ENCODE measurements at places on chromosomes 7 and 10.

DNA sequence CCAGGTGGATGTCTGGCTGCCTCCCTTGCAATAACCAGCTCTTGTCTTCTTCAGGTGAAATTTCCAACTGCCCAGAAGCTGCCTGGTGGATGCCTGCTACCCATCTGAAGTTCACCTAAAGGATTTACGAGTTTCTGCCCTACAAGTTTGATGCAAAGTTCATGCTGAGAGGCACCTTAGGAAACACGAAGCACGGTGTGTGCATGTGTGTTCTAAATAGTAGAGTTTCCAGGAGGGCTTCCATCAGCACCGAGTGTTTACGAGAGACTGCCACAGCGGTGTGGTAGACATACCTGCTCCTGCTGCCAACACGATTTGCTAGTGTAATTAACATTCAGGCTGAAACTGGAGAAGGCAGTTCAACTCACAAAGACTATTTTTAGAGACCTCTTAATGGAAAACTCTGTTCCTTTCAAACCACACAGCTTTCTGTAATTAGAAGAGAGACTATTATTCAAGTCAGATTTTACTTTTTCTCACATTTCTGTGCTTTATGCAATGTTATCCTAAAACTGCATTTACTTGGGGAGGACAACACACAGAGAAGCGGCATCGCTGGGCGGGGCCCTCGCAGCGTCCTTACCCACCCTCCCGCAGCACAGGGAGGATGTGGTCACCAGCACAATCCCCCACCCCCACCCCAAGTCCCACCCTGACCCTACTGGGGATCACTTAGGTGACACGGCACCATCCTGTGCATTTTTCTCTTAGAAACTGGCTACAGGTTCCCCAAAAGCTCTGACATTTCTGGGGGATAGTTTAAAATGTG is 15.5 kb upstream of the CPXM2 start:
- DNase-seq: no peak

DNA sequence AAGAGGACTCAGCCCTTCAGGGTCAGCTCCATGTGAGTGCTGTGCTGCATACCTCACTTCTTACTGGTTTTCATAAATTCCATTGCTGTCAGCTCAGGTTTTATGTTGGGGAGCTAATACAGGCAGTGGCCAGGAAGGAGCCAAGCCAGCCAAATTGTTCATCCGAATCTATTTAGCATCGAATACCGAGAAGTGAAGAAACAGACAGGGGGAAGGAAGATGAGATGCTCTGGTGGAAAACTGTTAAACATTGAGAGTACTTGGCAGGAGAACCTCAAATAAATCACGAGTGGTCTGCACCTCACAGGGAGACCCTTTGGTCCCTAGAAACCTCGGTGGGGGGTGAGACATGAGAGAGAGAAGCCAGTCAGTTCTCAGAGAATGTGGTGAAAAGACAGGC is 196.0 kb upstream of the TMEM72 start:
- no peak for DNase-seq

GRCh38 chr7:130144312-130145171 is 60.7 kb downstream of the TMEM209 start:
- no peak for DNase-seq

DNA sequence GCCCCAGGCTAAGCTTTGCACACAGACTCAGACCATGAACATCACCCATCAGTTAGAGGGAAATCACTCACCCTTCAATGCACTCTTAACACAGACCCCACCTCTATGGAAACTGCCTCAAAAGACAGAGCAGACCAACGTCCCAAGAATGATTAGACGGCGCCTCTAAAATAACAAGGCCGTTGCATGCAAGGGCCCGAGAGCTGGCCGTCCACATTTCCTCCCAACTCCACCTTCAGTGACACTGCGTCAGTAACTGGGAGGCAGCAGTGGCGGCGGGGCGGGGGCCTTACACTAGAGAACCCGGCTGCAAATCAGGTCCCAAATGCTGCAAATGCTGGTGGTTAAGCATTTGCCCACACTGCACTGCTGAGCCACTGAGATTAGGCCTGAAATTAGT is 115.0 kb downstream of the PTPRN2 start:
- no peak for DNase-seq

GRCh38 chr7:139829025-139829774 is at the start of gene TBXAS1:
Gene TBXAS1, plus strand, starts transcription at chr7:139829264. Its CDS starts 127 bp downstream, at chr7:139829391.
- no peak for DNase-seq

DNA sequence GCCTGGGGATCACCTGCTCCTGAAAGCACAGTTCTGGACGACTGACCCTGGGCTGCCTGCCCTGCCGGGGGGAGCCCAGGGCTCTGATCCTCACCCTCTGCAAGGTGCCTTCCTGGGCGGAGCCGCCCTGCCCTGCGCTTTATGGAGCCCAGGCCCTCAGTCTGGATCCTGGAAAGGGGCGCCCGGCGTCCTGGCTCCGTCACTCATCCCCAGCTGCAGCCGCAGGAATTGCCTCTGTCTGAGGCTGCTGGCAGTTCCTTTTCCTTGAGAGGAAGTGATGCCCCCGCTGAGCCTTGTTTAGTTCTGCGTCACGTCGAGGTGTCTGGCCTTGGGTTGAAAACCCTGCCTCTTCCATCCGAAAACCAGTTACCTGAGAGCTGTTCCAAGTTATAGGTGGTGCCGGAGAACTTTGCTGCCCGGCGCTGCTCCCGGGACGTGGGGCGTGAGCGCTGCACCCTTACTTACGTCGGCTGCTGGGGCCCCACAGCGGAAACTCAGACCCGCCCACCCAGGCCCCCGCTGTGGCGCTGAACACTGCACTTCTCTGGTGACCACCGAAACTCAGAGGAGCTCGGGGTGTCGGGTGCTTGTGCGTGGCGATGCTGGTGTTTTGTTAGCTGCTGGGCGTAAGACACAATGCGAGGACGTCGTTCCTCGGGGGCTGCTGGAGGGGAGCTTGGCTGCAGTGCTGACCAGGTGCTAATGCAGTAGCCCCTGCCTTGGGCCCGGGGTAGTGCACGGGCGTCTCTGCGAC is 5.4 kb downstream of the MAFK start:
- no peak for DNase-seq

DNA sequence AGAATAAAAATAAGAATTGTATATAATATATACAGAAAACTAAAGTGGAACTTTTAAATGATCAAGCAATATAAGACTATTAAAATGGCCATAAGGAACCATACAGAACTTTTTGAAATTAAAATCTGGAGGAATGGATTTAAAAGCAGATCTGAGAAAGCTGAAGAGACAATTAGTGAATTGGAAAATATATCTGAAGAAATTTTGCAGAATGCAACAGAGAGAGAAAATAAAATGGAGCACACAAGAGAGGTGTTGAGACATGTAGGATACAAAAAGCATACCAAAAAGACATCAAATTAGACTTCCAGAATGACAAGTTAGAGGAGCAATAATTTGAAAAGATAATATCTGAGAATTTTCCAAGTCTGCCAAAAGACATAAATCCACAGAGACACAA is 169.6 kb downstream of the VTI1A start:
- no peak for DNase-seq

DNA sequence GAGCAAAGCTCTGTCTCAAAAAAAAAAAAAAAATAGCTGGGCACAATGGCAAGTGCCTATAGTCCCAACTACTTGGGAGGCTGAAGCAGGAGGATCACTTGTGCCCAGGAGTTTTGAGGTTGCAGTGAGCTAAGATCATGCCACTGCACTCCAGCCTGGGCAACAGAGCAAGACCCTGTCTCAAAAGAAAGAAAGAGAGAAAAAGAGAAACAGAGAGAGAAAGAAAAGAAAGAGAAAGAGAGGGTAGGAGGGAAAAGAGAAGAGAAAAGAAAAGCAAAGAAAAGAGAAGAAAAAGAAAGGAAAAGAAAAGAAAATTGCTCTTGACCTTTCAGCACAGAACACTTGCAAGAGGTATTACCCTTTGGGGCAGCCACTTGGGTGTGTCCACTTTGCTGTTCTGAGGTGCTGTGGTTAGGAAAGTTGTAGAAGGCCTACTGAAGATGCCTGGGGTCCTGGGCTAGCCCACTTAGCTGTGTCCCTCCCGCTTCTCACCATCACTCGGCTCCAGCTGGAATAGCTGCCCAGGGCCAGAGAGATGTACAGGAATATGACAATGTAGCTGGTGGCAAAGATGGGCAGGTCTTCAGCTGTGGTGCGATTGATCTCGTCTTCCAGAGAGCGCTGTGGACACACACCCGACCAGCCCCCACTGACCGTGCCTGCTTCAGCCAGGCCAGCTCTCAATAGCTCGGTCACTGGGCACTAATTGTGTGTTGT is 5.6 kb downstream of the NPC1L1 start:
- DNase-seq: no peak

DNA sequence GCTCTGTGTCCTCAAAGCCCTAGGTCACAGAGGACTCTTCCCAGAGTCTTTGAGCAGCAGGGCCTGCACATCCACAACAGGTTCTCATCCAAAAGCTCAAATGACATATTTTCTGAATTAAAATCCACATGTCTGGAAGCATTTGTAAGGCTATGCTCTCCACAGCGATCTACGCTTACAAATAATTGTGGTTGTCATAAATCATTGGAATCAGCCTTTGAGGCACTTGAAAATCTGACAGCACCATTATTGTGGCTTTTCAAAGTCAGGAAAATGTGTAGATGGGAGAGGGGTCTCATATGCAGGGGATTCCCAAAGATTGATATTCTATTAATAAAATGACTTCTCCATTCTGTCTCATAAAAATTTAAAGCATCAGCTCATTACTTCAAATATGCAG is 16.3 kb downstream of the GPR26 start:
- no peak for DNase-seq

DNA sequence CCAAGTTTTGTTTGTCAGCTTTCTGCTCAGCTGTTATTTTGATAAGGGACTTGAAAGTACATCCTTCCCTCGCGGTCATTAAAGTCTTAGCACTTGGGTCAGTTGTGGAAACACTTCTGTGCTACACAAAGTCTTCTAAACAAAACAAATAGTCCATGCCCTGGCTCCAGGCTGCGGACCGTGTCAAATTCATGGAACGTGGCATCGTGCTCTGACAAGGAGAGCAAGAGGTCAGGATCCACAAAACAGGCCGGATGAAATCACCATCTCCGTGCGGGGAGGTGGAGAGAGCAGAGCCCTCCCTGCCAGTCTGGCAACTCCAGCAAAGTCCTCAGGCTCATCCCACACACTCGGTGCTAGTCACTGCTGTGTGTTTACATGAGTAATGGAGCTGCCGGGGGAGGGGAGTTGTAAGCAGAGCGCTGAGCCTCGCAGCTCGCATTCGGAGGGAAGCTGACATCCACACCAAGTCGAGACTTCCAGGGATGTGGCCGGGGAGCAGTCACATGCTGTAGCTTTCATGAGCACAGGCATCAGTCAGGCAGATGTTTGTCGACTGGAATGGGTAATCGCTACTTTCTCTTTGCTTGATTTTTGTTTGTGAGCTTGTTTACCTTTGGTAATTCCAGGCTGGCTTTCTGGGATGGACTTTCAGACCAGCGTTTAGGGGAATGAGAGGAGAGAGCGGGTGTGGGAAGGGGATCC is 147.6 kb downstream of the ARID5B start:
- peak; percentile 56 for DNase-seq

- no peak for DNase-seq
Observed at GRCh38 chr7:28151965-28152364, 28.6 kb downstream of the JAZF1 start.

GRCh38 chr7:36208426-36208825 is 55.4 kb downstream of the EEPD1 start:
- DNase-seq: no peak

DNA sequence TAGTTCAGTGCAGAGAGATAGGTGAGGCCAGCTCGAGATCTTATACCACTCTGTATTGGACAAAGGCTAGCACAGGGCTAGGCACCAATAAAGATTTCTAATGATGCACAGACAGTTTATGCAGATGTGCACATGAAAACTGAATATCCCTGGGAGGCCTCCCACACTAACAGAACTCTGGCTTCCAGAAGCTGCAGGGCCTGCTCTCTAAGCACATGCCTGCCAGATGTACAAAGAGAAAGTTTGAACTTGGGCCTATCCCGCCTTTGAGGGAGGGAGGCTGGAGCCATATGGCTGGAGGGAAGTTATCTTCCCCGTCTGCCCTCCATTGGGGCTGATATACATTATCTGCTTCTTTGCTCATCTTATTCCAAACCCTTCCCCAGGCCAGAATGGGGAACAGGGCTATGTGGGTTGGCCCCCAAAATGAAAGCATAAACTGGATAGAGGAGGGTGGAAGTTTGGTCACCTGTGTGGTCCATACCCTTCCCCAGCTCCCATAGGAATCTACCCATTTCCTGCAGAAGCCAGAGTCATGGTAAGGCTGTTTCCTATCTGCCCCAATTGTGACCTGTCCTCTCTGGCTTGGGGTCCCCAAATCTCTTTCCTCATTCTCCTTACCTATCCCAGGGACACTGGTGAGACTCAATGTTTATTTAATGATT is 3.8 kb downstream of the KAZALD1 start:
- no peak for DNase-seq

DNA sequence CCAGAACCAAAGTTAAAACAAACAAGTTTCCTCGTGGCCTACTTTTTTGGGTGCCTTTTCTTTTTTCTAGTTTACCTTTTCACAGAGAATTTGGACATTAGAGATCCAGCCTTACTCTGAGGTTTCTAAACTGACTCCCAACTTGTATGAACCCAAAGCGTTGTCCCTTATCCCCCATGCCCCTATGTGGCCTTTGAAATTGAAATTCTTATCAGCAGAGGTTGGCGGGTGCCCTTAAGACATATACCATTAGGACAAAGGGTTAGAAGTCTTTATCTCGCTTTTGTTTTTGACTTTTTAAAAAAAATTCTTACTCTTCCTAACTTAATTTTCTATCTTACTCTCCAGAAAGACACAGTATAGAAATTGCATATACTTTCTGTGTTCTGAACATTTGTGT is 76.3 kb upstream of the C7orf33 start:
- DNase-seq: no peak

DNA sequence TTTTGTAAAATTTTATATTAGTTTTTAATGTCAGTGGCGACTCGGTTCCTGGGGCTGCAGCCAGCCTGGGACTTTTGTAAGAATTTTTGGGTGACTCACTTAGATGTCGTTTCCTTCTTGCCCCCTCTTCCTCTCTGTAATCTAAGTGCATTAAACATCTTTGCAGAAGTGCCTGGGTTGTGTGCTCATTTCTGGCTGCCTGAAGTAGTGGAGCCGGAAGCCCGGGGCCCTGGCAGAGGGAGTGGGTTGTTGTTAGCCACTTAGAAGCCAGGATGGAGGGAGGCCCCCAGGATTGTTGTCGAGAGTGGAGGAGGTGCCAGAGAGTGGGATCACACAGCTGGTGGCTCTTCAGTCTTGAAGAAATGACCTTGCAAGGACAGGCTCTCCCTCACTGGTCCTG is 11.0 kb upstream of the TRIM8 start:
- DNase-seq: no peak

- DNase-seq: no peak
Observed at GRCh38 chr7:32670110-32671025, 175.1 kb downstream of the AVL9 start.

DNA sequence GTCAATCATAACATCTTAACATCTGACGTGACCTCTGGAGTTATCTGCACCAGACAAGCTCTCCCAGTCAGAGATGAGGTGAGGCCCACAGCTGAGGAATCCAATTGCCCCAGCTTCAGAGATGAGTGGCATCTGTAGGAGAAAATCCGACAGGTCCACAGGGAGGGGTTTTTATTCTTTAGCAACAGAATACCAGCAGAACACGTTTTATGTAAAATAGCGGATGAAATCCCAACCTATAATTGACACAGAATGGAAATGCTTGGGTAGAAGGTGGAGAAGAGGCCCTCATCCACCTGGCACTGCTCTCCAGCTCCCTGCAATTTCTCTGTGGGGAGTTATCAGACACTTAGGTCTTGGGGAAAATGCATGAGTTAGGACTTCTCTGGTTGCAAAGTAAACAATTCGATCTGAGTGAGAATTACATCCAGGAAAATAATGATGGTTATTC is 144.2 kb upstream of the NRP1 start:
- no peak for DNase-seq

GRCh38 chr10:35089611-35090161 is 455 bp downstream of the CUL2 start:
- DNase-seq: no peak

All from activated CD4-positive, alpha-beta T cell treated with anti-CD3 and anti-CD28 coated beads for 24 hours (primary cell).